Upper lobe of left lung (tissue), 6 donors: ENCODE measurements at places on chromosomes 6 and 20. TPM values are rescaled to one million over a fixed set of nuclear protein-coding genes. Genes with fewer than 3 reads are reported as not detected.
A peak's percentile ranks its signal among the peaks of the same experiment; 100 is the strongest.

GRCh38 chr20:45251884-45252560 lies 2.3 kb downstream of the SLPI start:
- H3K27me3 ChIP-seq = no peaks in the 10 kb centered on the region
- H3K4me1 ChIP-seq = peaks cover 66% of the 10 kb centered on the region
- peak overlapping the region; percentile 48 for H3K4me3 ChIP-seq
- peak overlapping the region; percentile 83 for H3K27ac ChIP-seq

- H3K36me3 ChIP-seq = no peaks in the 10 kb centered on the region
- H3K27ac ChIP-seq = no peak overlapping the region
- peaks cover under 1% of the 10 kb centered on the region for H3K4me1 ChIP-seq
- DNase-seq = no peak
- H3K27me3 ChIP-seq = no peaks in the 10 kb centered on the region
Measured at GRCh38 chr6:156639009-156639721, 138.0 kb upstream of the ARID1B start.

GRCh38 chr20:11355345-11355744 lies 562.3 kb upstream of the BTBD3 start:
- H3K4me3 ChIP-seq = no peak overlapping the region
- H3K27ac ChIP-seq = no peak overlapping the region
- H3K4me1 ChIP-seq = no peaks in the 10 kb centered on the region
- no peaks in the 10 kb centered on the region for H3K27me3 ChIP-seq
- no peak for DNase-seq

Gene OR2B2
- total RNA-seq = not detected

Gene MUC21
- total RNA-seq = 4.4 TPM

Gene IL20RA
- 7.5 TPM for total RNA-seq

Gene EFCAB8
- total RNA-seq = 0.10 TPM

Gene BPI
- total RNA-seq = 0.67 TPM

DNA sequence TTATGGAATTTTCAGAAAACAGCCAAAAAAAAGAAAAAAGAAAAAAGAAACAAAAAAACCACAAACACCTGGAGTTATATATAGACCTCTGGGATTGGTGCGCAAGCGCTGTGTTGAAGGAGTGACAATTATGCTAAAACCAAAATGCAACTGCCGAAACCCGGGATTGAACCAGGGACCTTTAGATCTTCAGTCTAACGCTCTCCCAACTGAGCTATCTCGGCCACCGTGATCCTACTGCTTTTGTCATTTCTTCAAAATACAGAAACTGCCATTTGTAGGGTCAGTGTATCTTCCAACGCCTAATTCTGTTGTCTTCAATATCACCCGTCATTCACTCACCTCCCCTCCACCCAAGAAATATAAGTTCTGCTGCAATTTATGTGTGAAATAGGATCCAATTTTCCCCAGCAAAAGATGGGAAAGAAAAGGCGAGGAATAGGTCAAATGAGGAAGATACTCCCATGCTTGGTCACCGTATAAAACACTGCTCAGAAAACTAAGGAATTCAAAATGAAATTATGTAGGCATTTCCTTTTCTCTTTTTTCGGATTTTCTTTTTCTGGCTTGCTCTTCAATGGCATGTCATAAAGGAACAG lies 116.0 kb downstream of the TRIM27 start:
- H3K4me1 ChIP-seq = no peaks in the 10 kb centered on the region
- H3K36me3 ChIP-seq = no peaks in the 10 kb centered on the region
- H3K27ac ChIP-seq = no peak overlapping the region
- H3K4me3 ChIP-seq = no peak overlapping the region
- H3K27me3 ChIP-seq = no peaks in the 10 kb centered on the region
